ENCODE measurements at places on chromosomes 2 and 18.

DNA sequence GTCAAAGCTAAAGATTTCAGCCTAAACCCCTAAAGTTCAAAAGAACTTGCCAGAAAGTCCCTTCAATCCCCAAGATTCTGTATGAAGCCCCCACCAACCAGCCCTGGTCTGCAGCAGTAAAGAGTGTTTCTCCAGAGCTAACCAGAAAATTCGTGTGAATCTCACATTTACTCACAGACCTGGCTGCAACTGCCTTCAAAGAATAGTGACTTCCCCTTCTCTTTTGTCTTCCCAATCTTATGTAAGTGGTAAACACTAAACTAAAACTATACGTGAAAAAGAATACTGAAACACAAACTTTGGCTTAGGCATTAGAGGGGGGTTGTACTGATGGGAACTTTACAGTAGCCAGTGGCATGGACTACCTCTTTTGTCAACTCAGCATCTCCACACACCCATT is 50.6 kb upstream of the SETBP1 start:
- DNase-seq, result no peak

- no peak for DNase-seq
Measured at GRCh38 chr2:30677861-30678385, 129.3 kb downstream of the CAPN13 start.

GRCh38 chr2:143645921-143646645 is 516.9 kb downstream of the ARHGAP15 start:
- DNase-seq, result no peak

DNA sequence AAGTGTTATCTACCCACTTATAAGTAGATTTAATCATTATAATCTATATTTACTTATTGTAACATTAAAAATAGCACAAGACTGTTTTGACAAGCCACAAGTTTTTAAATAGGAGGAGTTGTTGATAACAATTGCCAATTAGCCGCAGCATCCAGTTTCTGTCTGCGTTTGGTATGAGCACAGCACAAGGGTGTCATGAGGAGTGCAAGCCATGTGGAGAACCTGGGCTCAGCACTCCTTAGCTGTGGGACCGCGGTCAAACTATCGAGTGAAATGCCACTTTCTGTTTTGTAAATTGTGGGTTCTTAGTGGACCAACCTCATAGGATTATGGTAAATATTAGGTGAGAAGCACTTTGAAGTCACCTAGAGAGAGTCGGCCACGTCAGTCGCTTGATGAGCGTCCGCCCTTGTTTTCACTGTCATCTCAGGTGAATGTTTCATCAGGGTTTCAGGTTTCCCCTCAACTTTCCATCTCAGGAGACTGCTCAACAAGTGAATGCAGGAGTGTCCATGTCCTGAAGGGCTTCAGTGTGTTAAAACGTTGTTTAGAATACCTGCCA is 294.5 kb downstream of the ZNF407 start:
- DNase-seq, result no peak

DNA sequence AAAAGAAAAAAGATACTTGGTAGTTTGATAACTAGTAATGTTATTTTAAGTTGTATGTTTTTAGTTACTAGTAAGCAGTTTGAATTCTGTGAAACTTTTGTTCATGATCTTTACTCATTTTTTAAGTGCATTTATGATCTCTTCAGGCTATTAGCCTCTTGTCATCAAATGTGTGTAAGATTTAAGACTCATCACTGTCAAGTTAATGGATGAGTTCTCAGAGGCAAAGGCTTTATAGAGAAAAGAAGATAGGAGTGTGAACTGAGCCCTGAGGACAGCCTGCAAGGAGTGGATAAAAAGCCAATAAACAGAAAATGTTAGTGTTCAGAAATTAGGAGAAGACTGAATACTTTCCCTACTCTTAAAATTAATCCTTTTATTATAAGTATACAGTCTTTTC is 13.5 kb downstream of the NDUFV2 start:
- DNase-seq, result no peak

- DNase-seq, result peak; percentile 20
Measured at GRCh38 chr2:88735133-88735532, 43.7 kb downstream of the RPIA start.

GRCh38 chr2:149410701-149411484 is 80.5 kb downstream of the LYPD6 start:
- no peak for DNase-seq

- no peak for DNase-seq
Measured at GRCh38 chr2:64661741-64662169, 8.0 kb upstream of the SERTAD2 start.

DNA sequence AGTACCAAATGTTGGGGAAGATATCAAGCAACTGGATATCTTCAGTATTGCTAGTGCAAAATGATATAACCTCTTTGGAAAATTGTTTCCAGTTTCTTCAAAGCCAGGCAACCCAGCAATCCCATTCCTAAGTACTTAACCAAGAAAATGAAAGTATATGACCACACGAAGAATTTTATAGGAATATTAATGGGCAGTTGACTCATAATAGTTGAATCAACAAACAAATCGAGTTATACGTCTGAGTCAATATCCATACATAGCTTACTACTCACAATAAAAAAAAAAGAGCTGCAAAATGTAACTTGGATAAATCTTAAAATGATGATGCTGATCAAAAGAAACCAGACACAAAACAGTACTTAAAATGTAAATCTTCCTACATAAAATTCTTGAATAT is 810.4 kb downstream of the METTL4 start:
- no peak for DNase-seq
